ENCODE measurements at places on chromosomes 6 and 20. TPM values are rescaled to one million over a fixed set of nuclear protein-coding genes. Genes with fewer than 3 reads are reported as not detected.
A peak's percentile ranks its signal among the peaks of the same experiment; 100 is the strongest.

DNA sequence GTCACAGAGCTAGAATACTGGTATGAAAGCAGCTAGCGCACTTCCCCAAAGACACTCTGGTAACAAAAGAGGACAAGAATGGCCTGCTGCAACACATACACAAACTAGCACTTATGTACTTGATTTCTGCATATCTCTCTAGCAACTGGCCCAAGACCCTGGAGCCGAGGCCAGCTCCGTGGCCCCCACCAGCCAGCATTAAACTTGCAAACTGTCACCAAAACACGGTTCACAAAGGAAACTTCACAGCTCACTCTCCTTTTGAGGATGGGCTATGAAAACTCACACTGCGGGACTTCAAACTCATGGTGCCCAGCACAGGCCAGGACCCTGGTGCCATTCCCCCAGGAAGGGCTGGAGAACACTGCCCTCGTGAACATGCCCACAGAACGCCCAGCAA, 115.9 kb upstream of the RPS6KA2 start:
- H3K4me1 ChIP-seq = no peaks in the 10 kb centered on the region
- no peak overlapping the region for H3K4me3 ChIP-seq
- no peak overlapping the region for H3K27ac ChIP-seq
- DNase-seq = no peak
- H3K36me3 ChIP-seq = no peaks in the 10 kb centered on the region

DNA sequence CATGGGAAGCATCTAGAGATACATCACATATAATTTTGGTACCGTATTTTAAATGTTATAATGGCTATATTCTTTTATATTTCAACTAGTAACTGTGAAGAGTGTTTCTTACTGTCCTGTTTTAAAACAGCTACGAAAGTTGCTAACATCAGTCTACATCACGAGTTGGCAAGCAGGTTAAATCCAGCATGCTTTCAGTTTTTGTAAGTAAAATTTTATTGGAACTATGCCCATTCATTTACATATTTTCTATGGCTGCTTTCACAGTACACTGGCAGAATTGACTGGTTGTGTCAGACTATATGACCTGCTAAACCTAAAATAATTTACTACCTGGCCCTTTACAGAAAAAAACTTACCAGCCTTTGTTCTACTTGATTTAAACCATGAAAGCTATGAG, 478.1 kb downstream of the PHF3 start:
- no peak overlapping the region for H3K27ac ChIP-seq
- no peak overlapping the region for H3K4me3 ChIP-seq
- no peaks in the 10 kb centered on the region for H3K36me3 ChIP-seq
- H3K27me3 ChIP-seq = no peaks in the 10 kb centered on the region
- H3K4me1 ChIP-seq = no peaks in the 10 kb centered on the region

DNA sequence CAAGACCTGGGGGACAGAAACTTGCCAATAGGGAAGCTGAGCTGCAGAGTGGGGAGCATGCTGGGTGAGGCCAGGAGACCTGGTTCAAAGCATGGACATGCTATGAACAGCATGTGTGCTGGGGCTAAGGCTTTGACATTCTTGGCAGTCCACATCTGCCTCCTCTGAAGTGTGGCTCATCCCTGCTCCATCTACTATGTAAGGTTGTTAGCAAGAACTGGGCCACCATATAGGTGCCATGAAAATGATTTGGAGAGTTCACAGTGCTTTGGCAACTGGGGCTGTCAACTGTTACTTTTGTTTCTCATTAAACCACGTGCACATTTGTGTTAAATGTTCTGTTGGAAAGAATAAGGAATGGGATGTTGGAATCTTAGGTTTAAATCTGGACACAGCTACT, 311.1 kb downstream of the CDC5L start:
- DNase-seq = no peak
- no peaks in the 10 kb centered on the region for H3K36me3 ChIP-seq
- H3K27me3 ChIP-seq = peaks cover 4% of the 10 kb centered on the region
- no peak overlapping the region for H3K4me3 ChIP-seq
- H3K4me1 ChIP-seq = no peaks in the 10 kb centered on the region

DNA sequence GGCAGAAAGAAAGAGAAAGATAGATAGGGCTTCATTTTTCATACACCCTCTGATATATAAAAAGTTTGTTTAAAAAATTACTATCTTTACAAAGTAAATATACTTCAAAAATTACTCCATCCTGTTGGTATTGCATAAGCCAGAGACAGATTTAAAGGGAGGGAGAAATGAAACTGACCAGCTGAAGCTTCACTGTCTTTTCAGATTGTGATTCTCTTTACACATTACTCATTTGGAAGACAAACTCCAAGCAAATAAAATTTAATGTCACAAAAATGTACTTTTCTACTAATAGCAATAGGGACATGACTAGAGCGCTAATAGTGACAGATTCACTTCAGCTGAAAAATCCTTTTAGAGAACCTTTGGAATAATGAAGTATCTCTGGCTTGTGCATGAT, 38.6 kb upstream of the MARCKS start:
- no peak overlapping the region for H3K27ac ChIP-seq
- no peaks in the 10 kb centered on the region for H3K36me3 ChIP-seq
- no peak overlapping the region for H3K4me3 ChIP-seq
- H3K27me3 ChIP-seq = no peaks in the 10 kb centered on the region

DNA sequence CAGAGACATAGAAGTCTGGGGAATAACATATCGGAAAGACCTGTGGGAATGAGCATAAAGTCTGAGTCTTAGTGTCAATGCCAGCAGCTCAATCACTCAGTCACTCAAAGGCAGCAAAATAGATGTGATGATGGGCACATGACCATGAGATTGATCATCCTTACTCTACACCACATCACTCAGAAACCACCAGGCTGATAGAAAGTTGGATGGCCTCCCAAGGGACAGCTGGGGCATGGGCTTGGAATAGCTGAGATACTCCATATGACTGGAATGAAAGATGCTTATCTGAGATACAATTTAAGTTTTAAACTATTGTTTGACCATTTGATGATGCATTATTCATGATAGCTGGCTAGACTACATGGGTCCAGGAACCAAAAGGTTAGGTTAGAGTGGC, 80.9 kb upstream of the F13A1 start:
- no peak overlapping the region for H3K4me3 ChIP-seq
- no peak overlapping the region for H3K27ac ChIP-seq
- H3K27me3 ChIP-seq = no peaks in the 10 kb centered on the region

SIRPB2 gene
- total RNA-seq = 43.3 TPM

DNA sequence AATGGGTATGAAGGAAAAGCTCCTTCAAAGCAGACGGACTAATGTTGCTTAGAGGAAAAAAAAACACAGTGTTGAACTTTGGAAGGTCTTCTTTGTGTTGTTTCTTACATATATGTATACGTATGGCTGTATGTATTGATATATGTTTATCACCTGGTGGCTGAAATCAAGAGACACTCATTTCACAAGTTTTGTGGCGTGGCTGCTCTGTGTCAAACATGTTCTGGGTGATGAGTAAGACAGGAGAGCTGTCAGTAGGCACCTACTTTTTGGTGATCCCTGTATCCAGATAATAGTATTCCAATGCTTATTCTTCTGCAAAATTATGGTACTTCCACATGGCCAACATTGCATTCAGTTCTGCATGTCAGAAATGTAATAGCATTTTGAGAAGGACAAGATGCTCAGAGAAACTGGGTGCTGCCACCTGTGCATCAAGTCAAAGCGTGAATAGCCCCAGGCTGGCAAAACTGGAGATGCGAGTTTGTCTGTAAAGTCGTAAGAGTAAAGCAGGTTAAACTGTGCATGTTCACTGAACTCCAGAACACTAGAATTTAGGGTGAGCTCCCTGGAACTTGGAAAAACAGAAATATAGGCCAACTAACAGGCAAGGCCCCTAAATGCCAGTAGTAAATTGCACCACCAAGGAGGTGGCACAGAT, 67.9 kb downstream of the ARMC2 start:
- H3K36me3 ChIP-seq = no peaks in the 10 kb centered on the region
- H3K4me3 ChIP-seq = no peak overlapping the region
- H3K27ac ChIP-seq = no peak overlapping the region

- H3K4me1 ChIP-seq = no peaks in the 10 kb centered on the region
- no peaks in the 10 kb centered on the region for H3K27me3 ChIP-seq
- no peak overlapping the region for H3K4me3 ChIP-seq
- no peaks in the 10 kb centered on the region for H3K36me3 ChIP-seq
- DNase-seq = no peak
Observed at GRCh38 chr6:39707962-39708683, 17.1 kb downstream of the KIF6 start.

ELOVL5 gene
- 91.0 TPM for total RNA-seq

DNA sequence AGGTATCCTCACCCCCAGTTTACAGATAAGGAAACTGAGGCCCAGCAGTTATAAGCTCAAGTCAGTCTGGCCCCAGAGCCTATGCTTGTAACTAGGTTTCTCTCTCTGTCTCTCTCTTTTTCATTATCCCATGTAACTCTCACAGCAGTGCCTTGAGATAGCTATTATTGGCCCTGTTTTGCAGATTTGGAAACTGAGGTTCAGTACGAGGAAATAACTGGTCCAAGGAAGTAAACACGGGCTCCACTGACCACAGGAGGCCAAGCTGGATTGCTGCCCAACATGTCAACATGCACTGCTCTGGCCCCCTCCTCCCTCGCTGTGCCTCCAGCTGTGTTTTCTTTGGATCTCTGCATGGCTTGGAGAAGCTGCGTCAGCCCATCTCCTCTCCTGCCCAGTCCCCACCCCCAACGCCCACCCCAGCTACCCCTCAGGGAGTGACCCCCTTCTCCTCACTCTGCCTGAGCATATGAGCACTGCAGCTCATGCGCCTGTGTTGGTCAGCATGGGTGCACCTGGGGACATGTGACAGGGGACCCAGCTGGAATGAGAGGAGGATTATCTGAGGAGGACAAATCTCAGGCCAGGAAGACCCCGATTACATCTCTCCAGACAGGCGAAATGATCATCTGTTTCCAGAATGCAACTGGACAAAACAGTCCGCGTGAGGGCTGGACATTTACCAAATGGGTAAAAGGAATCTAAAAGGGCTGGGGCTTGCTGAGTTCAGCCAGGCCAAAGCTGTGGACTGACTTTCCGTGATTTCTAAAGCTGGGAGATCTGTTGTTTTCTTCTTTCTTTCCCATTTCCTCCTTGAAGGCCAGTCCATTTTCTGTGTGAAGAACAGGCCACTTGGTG, 7.8 kb upstream of the PLTP start:
- H3K27me3 ChIP-seq = no peaks in the 10 kb centered on the region
- H3K4me3 ChIP-seq = no peak overlapping the region
- H3K4me1 ChIP-seq = no peaks in the 10 kb centered on the region
- no peaks in the 10 kb centered on the region for H3K36me3 ChIP-seq
- DNase-seq = no peak
- peak overlapping the region; percentile 61 for H3K27ac ChIP-seq

RIPPLY2 gene
- total RNA-seq = not detected

DNA sequence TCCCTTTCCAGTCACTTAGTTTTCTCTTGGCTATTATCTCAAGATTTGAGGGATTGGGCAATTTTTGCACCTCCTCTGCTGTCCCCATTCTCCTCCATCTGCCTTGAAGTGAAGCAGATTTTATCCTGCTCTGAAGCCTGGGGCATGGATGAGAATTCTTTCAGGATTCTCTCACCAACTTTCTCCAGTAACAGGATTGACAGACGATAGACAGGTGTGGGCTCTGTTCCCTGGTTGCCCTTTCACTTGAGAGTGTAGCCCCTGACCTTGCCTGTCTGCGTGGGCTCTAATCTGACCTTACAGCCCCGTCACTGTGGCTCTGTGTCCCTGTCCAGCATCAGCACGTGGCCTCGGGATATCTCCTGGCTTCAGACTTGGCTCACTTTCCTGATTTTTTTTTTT, 27.1 kb downstream of the CDYL start:
- DNase-seq = no peak
- H3K4me3 ChIP-seq = no peak overlapping the region
- no peak overlapping the region for H3K27ac ChIP-seq
- no peaks in the 10 kb centered on the region for H3K36me3 ChIP-seq
- no peaks in the 10 kb centered on the region for H3K27me3 ChIP-seq
- peaks cover 52% of the 10 kb centered on the region for H3K4me1 ChIP-seq

GRCh38 chr20:37350649-37351574, 5.0 kb downstream of the SRC start:
- no peak overlapping the region for H3K27ac ChIP-seq
- peaks cover 6% of the 10 kb centered on the region for H3K36me3 ChIP-seq
- H3K4me3 ChIP-seq = no peak overlapping the region
- peaks cover 15% of the 10 kb centered on the region for H3K27me3 ChIP-seq

DNA sequence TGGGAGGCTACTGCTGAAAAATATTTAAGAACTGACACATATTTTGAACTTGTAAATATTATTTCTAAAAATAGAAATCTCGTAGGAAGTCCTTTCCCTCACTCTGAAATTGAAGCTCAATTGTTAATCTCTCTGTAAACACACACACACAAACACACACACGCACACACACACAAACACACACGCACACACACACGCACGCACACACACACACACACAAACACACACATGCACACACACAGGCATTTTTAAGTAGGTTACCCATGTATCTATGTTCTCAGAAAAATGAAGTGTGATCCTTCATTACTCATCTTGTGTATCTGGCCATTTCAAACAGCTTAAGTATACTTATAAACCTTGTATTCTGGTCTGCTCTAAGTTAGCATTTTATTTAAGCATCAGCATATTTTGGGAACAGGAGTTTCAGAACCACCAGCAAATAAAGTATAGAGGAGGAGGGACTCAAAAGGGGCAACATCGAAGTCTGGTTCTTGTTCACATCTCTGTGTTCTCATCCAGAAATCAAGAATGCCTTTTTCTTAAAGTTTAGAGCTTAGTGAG, 11.6 kb downstream of the CCN6 start:
- no peaks in the 10 kb centered on the region for H3K27me3 ChIP-seq
- no peaks in the 10 kb centered on the region for H3K4me1 ChIP-seq
- no peak for DNase-seq
- H3K36me3 ChIP-seq = peaks cover 16% of the 10 kb centered on the region
- no peak overlapping the region for H3K27ac ChIP-seq

KIAA1755 gene
- 5.1 TPM for total RNA-seq

DNA sequence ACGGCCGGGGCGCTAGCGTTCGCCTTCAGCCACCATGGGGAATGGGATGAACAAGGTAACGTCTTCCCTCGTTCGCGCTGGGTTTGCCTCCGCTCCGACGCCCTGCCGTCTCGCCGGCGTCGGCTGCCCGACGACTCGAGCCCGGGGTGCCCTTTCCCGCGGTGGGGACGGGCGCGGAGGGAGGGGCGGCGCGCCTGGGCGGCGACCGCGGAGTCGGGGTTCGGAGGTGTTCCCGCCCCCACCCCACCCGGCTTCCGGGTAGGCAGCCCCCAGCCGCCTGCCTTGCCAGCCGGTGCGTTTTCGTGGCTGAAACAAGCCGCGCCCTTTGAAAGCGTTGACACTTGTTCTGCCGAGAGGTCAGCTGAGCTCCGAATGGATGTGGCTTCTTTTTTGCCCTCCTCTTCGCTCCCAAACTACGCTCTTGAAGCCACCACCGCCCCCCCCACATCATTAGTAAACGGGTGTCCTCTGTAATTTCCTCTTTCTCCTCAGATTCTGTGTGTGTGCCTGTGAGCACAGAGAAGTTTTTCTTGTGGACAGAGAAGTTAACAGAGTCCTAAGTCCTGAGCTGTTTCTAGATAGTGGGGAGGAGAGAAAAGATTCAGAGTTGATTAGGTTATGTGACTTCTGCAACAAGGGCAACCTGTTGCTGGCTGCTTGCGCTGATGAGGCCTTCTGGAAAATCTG, 362 bp downstream of the DUSP22 start:
- peak; percentile 98 for DNase-seq
- peaks cover 80% of the 10 kb centered on the region for H3K4me1 ChIP-seq
- H3K36me3 ChIP-seq = no peaks in the 10 kb centered on the region
- no peaks in the 10 kb centered on the region for H3K27me3 ChIP-seq
- peak overlapping the region; percentile 56 for H3K4me3 ChIP-seq
- peak overlapping the region; percentile 98 for H3K27ac ChIP-seq

- no peaks in the 10 kb centered on the region for H3K36me3 ChIP-seq
- H3K27ac ChIP-seq = no peak overlapping the region
- no peaks in the 10 kb centered on the region for H3K4me1 ChIP-seq
- H3K27me3 ChIP-seq = no peaks in the 10 kb centered on the region
Observed at GRCh38 chr6:144993870-144994269, 708.7 kb downstream of the UTRN start.
